ENCODE measurements at places on chromosomes 3 and 15.

DNA sequence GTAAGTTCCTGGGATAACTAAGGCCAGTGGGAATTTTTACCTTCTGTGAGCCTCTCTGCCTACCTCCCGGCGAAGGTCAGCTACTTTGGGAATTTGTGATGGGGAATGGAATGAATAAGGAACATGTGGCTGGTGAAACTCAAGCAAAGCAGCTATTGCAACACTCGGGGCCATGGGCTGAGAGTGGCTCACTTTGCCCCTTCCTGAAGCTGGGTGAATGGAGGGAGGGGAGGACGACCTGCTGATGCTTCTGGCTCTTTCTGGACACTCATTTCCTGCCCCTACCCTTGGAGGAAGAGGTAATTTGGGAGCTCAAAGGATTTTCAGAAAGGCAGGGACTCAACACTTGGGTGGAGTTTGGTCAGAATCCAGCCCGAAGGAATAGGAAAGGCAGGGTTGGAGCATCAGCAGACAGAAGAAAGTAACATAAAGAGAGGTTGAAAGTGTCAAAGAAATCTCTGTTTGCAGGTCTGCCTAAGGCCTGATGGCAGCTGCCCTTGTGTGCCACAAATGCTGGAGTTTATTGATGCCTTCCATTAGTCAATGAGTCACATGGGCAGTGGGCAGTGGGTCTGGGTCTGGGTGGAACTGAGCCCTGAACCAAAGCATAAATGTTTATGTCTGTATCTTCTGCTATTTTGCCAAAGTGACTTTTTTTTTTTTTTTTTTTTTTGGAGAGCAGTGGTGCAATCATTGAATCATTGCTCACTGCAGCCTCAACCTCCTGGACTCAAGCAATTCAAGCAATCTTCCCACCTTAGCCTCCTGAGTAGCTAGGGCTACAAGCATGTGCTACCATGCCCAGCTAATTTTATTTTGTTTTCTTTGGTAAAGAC is 12.4 kb downstream of the LAMP3 start:
- DNase-seq: no peak

- DNase-seq: peak; percentile 44
Observed at GRCh38 chr3:4290272-4290893, 12.8 kb upstream of the SETMAR start.

GRCh38 chr15:75167588-75168350 is 33.9 kb upstream of the C15orf39 start:
- no peak for DNase-seq

- DNase-seq: no peak
Observed at GRCh38 chr3:174110761-174111160, 713.2 kb downstream of the NLGN1 start.

GRCh38 chr3:124409650-124410275 is 320.5 kb upstream of the UMPS start:
- DNase-seq: no peak

DNA sequence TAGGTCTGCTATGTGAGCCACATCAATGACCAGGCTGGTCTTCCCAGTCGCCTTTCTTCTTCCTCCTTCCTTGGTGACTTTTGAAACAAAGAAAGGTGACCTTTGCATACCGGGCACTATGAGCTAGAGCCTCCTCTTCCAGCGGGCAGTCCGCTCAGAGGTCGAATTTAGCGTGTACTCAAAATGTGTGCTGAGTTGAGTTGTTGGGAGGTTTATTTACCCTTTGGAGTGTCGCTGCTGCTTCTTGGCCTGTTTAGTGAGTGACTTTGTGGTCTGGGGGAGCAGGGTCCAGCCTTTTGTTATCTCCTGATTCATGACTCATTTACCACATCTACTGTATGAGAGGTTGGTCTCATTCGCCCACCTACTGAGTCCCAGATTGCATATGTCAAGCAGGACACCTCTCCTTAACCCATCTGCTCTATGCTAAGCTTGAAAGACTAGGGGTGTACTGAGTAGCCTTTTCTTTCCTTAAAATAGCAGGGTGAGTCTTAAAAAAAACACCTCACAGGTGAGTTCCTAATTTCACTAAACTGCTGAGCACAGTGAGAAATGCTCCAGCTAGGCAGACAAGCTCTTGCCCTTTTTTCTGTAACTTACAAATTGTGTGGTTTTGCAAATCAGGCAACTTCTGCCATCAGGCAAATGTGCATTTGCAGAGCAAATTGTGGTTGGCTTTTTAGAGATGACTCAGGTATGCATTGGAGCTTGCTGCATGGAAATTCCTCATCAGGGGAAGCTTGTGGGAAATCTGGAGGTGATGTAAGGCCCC is 3.2 kb upstream of the SIAH2 start:
- no peak for DNase-seq

GRCh38 chr15:63530235-63530634 is 25.8 kb downstream of the USP3 start:
- no peak for DNase-seq

DNA sequence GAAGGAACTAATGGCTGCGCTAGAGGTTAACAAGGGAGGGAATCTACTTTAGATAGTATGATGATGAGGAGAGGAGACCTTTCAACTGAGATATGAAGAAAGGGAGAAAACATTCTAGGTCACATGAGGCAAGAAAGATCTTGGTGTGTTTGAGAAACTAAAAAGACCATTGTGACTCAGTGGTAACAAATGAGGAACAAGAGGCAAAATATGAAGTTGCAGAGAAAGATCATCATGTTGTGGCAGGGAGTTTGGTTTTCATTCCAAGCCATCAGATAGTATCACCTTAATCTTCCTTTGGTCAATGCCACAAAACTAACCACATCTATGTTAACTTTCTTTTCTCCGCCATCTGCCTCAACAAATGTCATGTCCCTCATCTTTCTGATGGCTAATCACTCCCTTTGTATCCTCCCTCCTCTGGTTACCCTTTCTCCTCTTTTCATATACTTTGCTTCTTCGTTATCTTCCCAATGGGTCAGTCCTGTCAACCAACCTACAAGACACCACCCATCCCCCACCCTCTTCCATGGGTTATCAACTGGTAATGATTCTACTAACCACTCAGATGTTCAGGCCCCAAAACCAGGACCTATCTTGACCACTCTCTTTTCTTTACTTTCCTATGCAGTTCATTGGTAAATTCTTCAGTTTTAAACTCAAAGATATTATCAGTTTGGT is 2.4 kb upstream of the PDCD6IP start:
- no peak for DNase-seq

DNA sequence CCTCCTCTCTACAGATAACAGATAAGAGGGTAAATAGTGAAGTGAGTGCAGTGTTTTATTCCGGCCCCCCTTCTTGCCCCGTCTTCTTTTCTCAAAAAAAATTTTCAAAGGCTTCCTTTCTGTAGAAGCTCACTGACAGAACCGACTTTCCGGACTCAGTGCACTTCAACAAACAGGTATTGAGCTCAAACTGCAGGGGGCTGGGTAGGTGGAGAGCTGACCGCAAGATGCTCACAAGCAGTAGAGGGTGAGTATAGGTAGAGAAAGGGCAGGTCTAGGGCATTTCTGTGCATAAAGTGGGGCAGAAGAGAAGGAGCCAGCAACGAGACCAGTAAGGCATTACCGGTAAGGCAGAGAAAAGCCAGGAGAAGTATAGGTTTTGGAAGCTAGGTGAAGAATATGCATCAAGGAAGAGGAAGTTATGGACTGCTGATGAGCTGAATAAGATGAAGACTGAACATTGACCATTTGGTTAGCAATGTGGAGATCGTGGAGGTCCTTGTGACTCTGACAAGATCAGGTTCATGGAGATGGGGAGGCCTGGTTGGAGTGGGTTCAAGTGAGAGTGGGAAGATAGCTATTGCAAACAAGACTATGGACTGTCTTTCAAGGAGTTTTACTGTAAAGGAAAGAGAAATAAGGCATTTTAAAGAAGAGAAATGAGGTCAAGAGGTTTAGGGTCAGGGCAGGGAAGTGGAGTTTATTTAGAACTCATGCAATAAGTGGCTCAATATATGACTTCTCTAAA is 97.4 kb downstream of the ST6GAL1 start:
- DNase-seq: no peak

- no peak for DNase-seq
Observed at GRCh38 chr15:39778021-39778420, 4.6 kb downstream of the FSIP1 start.

DNA sequence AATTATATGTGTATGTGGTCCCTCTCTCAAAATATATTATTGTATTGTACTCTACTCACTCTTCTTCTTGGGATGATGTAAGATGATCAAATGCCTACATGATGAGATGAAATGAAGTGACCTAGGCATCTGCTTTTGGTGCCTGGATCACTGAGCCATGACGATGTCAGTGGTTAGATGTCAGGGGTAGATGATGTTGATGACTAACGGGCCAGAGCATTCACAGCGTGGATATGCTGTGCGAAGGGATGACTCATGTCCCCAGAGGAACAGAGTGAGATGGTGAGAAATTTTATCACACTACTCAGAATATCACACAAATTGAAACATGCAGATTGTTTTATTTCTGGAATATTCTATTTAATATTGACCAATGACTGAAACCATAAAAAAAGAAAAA is 233.9 kb upstream of the CADM2 start:
- DNase-seq: no peak

- peak; percentile 68 for DNase-seq
Observed at GRCh38 chr3:170414202-170414663, 4.4 kb upstream of the CLDN11 start.

DNA sequence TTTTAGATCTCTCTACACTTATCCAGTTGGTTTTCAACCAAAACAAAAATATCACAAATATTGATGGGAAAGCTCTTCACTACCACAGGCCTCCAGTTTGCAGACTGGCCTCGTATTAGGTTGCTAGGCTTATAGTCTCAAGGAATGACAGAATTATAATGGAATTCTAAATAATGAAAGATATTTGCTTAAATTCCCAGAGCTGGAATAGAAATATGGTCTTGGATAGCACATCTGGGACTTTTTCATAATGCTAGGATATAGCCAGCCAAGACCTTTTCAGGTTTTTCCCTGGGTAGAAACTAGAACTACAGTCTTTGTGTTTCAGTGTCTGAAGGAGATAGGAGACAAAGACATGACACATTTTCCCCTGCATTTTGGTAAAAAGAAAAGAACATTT is 121.9 kb upstream of the STAC start:
- no peak for DNase-seq

DNA sequence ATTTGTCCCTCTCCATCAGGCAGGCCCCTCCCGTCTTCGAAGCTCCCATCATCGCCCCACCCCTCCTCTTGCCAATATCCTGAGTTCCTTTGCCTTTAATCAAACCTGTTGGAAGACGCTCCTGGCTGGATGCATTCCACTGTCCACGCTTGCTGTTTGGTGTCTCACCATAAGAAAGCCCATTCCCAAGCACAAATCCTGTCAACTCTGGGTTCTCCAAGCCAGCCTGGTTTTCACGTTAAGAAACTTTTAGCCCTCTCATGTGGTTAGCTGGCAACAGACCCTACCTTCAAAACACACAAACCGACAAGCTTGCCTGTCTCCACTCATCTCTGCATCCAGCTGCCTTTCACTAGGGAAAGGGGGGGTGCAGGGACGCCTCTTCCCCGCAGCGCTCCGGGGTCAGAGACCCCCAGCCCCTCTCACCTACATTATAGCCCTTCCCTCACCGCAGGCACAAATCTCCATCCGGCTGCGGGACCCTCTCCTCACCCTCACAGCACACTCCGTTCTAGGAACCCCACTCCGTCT is 1.1 kb downstream of the GORASP1 start:
- DNase-seq: no peak

- DNase-seq: no peak
Observed at GRCh38 chr3:127233371-127233770, 40.4 kb downstream of the PRR23E start.

GRCh38 chr3:146020969-146021368 is 140.0 kb downstream of the PLOD2 start:
- DNase-seq: no peak
